ENCODE measurements at places on chromosomes 13 and 19.

DNA sequence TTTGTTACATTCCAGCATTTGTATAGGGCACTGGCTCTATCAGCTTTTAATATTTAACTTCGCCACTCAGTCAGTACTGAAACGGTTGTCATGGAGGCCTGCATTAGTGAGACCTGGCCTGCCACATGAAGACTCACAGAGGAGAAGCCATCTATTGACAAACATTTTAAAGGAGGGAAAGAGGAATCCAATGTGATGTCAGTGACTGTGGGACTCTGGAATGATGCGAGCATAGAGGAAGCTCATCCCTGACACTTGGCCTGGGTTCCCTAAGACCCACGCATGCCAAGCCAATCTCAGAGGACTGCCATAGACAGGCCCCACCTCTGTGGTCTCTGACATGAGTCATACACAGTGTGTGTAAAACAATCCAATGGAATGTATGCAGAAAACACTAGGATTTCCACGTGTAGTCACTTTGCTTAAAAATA lies 7.9 kb upstream of the DPY19L3 start:
- peak; percentile 81 for DNase-seq

DNA sequence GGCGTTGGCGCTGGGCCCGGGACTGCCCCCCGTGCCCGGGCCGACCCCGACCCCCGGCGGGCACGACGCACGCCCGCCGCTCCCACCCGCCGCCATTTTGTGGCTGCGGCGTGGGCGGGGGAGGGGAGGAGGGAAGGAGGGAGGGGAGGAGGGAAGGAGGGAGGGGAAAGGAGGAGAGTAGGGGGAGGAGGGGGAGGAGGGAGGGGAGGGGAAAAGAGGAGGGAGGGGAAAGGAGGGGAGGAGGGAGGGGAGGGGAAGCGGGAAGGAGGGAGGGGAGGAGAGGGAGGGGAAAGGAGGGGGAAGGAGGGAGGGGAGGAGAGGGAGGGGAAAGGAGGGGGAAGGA lies at the start of gene BTBD2:
TSS of gene BTBD2 (minus strand) at position 107 of the 343 bp plus-strand sequence. CDS start at position 96, 11 bp downstream.
- peak; percentile 87 for DNase-seq

DNA sequence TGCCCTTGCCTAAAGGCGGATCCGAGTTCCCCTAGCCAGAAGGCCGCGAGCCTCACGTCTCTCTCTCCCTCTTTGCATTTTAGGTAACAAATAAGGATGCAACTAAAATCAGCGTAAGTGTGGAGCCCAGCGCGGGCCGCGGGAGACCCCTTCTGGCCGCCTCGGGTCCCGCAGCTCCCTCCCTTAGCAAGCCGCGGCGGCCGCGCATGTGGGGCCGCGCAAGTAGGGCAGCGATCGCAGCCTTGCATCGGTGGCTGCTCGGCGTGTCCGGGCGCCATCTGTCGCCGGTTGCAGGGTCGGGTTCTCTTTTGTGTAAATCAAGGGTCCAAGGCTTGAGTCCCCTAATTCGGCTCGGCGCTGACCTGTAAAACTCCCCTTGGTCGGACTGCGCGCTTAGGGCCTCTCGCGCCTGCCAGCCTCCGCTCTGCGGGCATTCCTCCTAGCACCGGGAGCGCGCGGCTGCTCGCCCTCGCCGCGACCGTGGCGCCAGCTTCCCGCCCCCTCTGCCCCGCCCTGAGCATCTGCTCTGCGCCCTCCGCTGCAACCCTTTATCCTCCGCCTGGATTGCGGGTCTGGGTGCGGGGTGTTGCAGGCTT lies 2.7 kb downstream of the VSTM2B start:
- DNase-seq = peak; percentile 68

GRCh38 chr19:53908935-53909415 lies at the start of gene CACNG7:
Gene CACNG7 (plus strand): TSS chr19:53909278. CDS start chr19:53912832, 3,554 bp downstream.
- peak; percentile 26 for DNase-seq

GRCh38 chr19:46384396-46384795 lies 29.0 kb downstream of the CCDC8 start:
- no peak for DNase-seq

DNA sequence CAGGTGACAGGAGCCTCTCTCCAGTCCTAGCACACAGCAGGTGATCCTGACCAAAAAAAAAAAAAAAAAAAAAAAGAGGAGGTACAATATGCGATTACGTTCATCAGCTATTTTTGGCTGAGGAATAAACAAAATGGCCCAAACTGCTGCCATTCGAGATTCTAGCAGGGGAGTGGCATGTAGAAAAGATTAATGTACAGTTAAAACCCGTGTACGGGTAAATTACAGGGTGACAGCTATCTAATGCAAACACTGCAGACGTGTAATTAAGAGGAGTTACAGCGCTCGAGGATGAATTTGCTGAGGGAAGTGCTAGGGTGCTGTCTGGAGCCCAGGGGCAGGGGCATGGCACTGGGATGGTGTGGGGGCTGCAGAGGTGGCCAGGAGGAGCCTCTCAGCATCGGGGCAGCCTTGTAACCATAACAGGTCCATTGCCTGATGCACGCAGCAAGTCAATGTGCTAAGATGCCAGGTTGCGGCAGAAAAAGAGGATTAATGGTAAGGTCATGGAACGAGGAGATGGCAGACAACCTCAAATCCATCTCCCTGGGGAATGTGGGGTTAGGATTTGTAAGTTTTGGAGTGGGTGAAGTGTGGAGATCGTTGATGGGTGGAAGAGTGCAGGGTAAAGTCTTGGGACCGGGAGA lies 17.4 kb downstream of the CHST8 start:
- no peak for DNase-seq

DNA sequence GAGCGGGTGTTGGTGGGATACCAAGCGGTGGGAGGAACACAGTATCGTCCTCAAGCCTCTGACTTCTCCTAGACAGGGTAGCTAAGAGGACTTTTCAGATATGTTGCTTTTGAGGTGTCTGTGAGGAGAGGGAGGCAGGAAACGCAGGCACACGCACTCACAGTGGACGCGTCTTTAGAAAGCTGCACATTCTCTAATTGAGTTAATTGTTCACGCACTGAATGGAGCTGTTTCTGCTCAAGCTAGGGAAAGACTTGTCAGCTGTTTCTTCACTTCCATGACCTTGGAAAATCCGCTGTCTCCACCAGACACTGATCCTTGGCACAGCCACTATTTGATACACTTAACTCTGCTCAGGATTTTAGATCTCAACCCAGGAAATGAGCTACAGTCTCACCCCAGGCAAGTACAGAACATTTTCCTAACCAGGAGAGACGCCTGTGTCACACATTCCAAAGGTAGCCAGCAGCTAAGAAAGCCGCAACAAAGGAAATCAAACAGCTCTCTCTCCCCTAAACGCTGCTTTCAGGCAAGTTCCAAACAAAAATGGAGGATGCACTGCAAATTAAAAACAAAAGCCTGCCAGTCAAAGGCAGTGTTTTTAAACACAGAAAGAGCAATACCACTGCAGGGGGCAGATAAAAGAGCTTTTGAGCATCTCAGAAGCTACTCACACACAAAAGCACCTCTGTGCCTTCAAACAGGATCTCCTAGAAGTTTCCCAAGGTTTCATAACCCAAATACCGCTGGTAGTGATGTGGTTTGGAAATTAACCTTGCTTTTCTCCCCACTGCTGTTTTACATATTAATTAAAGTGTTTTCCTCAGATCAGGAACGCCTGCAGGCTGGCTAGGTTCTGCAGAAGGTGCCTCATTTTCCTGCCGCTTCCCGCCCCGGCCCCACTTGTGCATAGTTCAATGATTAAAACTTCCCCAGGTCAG lies 57.3 kb downstream of the IRS2 start:
- DNase-seq = peak; percentile 28

DNA sequence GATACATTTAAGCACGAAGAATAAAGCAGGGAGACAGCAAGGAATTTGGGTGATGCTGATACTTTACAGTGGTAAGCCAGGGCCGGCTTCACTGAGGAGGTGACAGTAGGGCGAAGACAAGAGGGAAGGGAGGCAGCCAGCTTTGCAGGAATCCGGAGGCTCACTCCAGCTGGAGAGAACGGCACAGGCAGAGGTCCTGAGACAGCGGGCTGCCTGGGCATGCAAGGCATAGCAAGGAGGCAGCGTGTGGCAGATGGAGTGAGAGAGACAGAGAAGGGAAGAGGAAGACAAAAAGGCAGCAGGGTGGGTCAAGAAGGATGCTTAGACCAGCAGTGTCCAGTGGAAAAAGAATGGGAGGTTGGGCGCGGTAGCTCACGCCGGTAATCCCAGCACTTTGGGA lies 83.2 kb upstream of the WASF3 start:
- DNase-seq = no peak

DNA sequence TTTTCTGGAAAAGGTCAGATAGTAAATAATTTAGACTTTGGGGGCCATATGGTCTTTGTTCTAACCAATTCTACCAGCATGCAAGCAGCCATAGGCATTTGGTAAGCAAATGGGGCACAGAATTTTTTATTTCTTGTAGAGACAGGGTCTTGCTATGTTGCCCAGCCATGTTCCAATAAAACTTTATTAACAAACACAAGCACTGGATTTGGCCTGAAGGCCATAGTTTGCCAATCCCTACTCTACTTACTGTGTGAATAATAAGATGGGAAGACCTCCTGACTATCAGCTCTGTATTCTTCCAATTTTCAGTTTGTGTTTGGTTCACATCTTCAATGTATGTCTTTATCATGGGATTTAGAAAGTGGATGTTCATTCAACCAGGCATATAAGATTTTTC lies 53.0 kb upstream of the SERP2 start:
- DNase-seq = no peak

GRCh38 chr13:30121666-30122065 lies 185.7 kb downstream of the KATNAL1 start:
- no peak for DNase-seq

DNA sequence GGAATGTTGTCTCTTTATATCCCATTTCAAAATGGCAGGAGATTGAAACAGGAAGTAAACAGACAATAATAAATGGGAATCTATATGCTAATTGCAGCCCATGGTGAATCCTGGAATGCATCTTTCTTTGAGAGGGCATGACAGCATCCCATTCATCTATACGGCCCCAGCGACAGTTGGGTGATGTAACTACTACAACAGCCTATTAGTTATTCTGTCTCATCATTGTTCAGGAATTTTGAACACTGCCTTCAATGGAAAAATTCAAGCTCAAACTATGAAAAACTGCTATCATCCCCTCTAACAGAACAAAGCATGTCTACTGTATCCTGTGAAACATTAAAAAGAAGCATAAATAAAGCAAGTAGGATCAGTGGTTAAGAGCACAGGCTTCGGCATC lies 262.1 kb downstream of the DCT start:
- DNase-seq = peak; percentile 23

DNA sequence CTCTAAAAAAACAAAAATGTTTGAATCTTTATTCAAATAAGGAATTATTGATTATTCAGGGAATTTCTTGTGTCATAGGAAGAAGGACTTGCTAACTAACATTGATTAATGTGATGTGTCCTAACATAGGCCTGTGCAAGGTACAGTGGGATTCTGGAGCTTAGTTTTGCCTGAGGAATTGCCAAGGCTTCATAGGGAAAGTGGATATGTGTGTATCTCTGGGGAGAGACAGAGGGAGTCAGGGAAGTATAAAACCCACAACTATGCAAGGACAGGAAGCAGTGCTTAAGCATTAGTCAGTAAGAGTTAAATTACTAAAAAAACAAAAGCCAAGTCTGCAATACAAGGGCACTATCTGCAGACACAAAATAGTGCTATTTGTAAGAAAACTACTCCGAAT lies 59.6 kb downstream of the WDFY2 start:
- peak; percentile 93 for DNase-seq

- DNase-seq = no peak
Observed at GRCh38 chr13:102650444-102650843, 44.4 kb downstream of the METTL21C start.

DNA sequence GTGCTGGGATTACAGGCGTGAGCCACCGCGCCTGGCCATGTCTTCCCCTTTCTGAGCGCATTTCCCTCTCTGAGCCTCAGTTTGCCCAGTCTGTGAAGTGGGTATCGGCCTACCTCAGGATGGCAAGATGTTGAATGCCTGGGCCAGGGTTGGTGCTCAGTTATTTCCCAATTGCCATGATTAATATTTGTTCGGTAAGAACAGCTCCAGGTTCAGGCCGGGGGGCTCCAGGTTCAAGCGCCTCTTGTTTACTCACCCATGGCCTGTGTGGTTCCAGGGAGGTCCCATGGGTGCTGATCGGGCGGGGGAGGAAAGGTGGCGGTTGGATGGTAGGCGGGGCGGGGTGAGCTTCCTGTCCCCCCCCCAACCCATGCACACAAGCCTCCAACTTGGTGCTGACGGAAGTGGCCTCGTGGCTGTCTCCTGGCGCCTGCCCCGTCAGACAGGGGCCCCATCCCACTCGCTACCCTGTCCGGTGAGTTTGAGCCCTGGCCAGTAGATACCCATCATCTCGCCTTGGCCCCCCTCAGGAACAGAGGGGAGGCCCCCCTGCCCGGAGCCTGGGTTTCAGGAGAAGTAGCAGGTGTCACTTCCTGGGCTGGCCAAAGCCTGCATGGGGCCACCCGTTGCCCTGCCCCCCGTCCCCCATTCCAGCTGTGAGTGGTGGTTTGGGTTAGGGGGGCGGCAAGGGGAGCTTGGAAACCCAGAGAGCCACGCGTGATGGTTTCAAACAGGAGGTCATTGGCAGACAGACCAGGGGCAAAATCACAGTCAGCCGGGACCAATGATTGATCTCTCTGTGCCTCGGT lies at the start of gene FCHO1:
TSS of gene FCHO1 (plus strand) at position 375 of the 809 bp plus-strand sequence. CDS start 3,688 bp downstream, outside the sequence.
- no peak for DNase-seq

- DNase-seq = no peak
Observed at GRCh38 chr19:15971224-15971780, 22.5 kb downstream of the OR10H4 start.

GRCh38 chr13:59441596-59442280 lies 722.0 kb downstream of the DIAPH3 start:
- no peak for DNase-seq

DNA sequence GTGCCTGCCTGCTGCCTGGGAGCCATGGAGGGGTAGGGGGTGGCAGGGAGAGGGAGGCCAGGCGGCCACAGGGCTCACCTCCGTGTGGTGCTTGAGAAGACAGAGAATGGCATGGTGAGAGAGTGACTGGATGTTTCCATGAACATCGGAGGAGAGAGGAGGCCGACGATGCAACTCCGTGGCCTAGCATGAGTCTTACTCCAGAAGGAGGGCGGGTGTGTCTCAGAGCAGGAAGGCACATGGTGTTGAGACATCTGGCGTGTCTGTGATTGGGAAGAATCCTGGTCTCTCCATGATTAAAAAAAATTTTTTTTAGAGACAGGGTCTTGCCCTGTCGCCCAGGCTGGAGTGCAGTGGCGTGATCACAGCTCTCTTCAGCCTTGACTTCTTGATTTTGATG lies 5.1 kb downstream of the IRGC start:
- no peak for DNase-seq

DNA sequence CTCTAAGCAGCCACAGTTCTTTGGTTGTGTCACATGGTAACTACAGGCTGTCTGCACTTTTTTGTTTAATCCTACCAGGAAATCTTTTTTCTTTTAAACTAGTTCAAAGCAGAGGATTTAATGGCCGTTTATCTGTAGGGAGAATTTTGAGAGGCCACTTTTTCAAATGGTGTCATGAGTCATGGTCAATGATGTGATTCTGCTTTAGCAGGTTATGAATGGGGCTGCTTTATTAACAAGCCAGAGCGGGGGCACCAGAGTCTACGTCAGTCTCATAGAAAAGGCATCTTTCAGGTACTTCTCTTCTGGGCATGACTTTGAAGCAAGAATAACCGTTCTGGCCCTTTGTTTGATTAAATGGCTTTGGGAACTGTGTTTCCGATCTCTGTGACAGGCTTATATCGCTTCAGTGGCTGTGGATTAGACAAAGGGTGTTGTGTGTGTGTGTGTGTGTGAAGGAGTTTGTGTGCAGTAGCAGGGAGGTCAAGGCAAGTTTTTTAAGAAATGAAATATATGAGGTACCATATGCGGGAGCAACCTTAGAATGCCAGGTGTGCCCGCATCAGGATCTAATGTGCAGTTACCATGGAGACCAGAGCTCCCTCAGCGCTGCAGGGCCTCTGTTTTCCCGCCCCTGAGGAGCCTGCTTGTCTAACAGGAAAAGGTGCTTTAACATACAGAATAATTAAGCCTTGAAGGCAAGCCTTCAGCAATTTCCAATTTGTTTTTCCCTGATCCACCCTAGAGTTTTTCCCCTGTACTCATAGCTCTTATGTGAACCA lies 120.5 kb downstream of the KATNAL1 start:
- no peak for DNase-seq
